ENCODE measurements at places on chromosomes 7 and 10.

DNA sequence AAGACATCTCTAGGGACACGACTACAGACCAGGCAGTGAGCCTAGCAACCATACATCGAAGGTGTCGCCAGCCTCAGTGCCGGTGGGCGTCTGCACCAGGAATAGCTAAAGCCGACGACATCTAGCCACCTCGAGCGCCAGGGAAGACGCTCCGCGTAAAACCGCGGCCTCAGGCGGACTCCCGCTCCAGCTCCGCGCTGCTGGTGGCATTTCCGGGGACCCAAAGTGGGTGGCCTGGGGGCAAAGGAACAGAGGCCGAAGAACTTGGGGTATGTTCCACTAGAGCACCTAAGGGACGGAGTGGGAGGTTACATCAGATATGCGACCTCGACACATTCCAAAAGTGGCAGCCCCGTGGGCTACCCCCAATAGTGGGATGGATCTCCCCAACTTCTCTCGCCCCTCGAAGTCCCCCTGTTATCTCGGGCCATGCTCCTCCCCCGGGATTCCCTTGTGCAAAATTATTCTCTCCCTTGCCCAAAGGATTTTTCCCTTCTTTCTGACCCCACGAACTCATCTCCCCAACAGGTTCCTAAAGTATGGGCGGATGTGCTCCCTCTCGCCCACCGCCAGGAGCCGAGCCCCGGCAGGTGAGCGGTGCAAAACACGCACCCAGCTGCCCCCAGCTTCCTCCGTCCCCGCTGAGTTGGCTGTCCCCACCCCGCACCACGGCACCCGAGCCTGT, 1.2 kb downstream of the KCNMA1 start:
- DNase-seq = no peak

DNA sequence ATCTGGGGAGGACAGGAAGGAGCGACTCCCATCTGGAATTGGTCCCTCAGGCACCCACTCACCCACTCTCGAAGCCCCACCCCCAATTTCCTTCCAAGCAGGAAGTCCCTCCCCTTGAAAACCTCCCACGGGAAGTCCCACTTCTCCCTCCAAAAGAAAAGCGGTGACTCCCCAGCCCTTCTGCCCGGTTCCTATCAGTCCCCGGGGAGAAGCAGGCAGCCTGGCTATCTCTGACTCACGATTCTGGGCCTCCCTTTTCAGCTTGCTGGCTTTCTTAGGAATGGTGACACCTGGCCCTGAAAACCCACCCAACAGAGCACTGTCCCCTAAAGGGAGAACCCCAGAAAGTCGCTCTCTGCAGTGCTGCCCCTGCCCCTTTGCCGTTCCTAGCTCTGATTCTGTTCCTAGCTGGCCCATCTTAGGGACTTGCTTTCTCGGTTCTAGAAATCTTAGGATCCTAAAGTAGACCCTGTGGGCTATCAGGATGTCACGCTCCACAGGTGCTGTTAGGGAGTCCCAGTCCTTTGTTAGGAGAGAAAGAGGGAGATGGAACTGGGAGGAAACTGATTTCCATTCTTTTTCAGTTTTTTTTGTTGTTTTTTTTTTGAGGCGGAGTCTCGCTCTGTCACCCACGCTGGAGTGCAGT, 6.0 kb downstream of the TSC22D4 start:
- no peak for DNase-seq

DNA sequence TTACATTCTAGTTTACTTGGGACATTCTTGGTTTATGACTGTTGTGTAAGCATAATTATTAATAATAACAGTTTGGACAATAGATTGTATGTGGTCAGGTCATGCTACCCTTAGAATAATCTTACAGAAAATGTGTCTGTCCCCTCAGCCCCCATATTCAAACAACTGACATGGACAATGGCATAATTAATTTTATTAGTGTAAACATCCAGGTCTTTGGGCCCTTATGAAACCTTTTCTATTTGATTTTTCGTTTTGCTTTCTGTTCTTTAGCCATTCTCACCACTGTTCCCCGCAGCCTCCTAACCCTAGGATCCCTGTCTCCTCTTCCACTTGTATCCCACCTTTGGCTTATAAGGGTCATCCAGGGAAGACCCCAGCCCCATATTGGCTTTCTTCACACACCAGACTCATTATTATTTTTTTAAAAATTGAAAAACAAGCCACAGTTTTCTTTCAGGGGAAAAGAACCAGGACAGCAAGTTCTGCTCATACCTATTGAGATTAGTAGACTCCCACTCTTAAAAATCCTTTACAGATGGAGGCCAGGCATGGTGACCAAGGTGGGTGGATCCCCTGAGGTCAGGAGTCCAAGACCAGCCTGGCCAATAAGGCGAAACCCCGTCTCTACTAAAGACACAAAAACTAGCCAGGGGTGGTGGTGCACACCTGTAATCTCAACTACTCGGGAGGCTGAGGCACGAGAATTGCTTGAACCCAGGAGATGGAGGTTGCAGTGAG, 11.5 kb downstream of the VIM start:
- DNase-seq = no peak

- no peak for DNase-seq
Observed at GRCh38 chr7:158001621-158002320, 585.9 kb downstream of the PTPRN2 start.

DNA sequence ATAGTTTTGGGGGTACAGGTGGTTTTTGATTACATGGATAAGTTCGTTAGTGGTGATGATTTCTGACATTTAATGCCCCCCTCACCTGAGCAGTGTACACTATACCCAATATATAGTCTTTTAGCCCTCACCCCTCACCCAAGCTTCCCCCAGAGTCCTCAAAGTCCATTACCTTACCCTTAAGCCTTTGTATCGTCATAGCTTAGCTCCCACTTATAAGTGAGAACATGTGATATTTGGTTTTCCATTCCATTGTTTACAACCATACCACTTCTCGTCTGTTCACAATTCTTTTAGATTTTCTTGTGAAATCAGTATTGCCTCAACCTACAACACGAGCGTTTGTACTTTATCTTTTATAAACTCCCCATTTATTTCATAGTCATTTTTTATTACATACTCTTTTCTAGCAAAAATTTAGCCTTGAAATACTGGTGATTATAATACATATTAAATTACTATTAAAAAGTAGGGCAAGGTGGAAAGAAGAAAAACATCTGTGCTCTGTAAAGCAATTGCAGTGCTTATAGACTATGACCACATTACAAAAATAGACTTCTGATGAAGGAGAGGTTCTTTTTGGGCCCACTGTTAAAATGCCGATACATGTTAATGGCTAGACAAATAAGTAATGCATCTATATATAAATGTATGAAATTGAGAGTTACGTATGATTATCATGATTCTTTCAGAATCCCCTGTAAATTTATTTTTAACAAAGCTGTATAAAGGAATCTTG, 164.8 kb downstream of the THSD7A start:
- DNase-seq = no peak

DNA sequence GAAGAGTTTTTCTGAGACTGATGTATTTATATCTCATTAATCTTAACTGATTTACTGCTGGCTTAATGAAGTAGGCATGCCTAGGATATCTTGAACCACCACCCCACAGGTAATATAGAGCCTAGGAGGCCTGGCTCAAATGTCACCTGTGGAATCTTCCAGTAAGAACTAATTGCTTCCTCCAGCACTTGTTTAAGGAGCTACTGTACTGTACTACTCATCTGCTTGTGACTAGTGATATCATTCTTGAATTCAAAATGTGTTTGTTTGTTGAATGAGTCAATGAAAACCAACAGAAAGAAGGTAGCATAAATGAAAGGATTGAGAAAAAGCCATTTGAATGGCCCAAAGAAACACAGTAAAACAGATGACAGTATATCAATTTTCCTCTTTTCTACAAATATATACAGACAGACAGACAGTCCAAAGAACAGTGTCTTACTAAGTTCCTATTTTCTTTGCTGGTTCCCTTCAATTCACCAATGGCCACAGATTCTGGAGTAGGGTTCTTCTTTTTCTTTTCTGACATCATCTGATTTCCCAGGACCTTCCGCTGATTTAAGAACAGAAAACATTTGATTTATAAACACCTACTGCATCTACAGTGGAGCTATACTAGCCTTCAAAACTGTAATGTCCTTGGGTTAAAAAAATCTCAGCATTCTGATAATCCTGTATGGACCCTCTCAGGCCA, 43.7 kb upstream of the SLIT1 start:
- no peak for DNase-seq

DNA sequence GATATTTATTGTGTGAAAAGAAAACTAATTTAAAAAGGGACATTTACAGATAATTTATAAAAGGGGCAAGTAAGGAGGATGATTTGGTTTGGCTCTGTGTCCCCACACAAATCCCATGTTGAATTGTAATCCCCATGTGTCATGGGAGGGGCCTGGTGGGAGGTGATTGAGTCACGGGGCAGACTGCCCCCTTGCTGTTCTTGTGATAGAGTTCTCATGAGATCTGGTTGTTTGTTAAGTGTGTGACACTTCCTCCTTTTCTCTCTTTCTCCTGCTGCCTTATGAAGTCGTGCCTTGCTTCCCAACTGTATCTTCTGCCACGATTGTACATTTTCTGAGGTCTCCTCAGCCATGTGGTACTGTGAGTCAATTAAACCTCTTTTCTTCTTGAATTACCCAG, 171.0 kb upstream of the SEMA3E start:
- no peak for DNase-seq

DNA sequence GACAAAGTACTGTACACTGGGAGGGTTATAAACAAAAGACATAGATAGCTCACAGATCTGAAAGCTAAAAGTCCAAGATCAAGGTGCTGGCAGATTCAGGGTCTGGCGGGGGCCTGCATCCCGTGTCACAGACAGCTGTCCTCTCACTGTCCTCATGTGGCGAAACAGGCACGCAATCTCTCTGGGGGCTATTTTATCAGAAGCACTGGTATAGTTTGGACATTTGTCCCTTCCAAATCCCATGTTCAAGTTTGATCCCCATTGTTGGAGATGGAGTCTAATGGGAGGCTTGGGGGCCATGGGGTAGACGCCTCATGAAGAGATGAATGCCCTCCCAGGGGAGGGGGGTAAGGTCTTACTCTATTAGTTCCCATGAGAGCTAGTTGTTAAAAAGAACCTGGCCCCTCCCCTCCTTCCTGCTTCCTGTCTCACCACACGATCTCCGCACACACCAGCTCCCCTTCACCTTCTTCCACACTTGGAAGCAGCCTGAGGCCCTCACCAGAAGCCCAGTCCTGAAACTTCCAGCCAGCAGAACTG, 72.5 kb upstream of the UCN3 start:
- DNase-seq = no peak

DNA sequence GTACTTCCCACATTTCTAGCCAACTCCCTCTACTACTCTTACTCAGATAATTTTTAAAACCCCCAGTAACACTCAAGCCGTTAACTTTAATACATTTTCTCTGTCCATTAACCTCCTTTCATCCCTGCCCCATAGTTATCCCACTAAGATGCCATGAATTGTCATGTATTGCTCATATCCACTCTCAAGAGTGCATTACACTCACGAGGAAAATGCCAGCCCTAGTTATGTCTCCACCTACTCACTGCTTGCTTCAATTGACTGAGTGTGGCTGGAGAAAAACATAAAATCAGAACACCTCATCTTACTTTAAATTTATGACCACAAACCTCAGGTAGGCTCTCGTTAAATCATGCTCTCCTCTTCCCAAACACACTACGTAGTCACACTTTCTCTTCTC, 324.1 kb upstream of the NPSR1 start:
- DNase-seq = no peak

- DNase-seq = no peak
Observed at GRCh38 chr10:78450239-78450638, 416.6 kb downstream of the RPS24 start.

DNA sequence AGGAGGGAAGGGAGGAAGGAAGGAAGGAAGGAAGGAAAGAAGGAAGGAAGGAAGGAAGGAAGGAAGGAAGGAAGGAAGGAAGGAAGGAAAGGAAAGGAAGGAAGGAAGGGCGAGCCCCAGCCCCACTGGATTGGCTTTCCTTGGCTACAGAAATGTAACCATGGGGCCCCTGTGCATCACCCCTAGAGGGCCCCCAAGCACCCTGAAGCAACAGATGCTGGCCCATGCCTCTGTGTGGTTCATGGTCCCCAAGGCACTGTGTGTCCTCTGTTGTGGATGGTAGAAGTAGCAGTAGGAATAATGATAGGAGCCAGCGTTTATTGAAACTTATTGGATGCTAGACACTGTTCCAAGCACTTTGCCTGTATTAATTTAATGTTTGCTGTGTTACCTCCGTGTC, 116.6 kb upstream of the MACROH2A2 start:
- no peak for DNase-seq

GRCh38 chr7:156378806-156379205, 261.8 kb upstream of the RNF32 start:
- no peak for DNase-seq

- no peak for DNase-seq
Observed at GRCh38 chr10:43218206-43218950, 48.5 kb downstream of the RASGEF1A start.

DNA sequence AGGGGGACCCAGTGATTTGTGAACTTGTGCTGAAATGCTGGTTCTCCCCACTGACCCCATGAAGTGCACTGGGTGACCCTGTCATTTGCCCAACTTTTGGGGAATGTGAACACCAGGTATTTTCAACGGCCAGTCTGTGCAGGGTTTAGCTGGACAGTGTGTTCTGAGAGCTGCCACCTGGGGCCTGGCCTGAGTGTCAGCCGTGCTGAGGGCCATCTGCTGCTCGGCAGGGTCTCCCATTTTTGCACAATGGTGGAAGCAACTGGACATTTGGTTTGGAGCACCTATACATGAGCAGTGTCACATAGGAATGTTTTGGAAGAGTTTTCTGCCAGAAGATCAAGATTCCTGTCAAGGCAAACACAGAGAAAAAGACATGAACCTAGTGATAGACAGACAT, 5.2 kb downstream of the CHN2 start:
- DNase-seq = no peak

- DNase-seq = no peak
Observed at GRCh38 chr10:66940965-66941364, 15.1 kb downstream of the LRRTM3 start.

DNA sequence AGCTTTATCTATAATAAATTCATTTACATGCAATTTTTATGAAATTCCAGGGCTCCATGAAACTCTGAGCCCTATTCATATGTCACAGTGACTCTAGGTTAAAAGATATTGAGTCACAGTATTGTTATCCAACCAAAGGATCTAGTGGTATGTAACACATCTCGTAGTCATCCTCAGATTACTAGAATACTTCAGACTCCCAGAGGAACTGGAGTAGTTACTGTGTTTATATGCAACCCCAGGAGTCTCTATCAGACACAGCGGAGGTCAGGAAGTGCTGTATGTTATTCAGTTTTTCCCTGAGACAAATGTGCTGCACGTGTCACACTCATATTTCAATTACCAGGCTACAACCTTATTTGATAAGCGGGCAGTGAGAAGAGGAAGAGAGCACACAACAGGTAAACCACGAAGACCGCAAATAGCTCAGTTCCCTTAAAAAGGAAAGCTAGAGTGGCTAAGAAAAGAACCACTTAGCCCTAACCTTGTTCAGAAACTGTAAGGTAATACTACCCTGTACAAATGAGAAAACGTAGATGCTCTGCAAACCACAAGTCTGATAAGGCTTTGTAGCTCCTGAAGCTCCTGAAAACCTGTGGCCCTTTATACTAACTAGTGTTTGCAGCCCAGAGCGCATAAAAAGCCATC, 114.0 kb upstream of the CNTNAP2 start:
- DNase-seq = no peak
